Activated CD8-positive, alpha-beta memory T cell treated with anti-CD3 and anti-CD28 coated beads, Interleukin-2, amount 50 U/mL, for 48 hours (primary cell): ENCODE measurements at places on chromosomes 5 and 9.

DNA sequence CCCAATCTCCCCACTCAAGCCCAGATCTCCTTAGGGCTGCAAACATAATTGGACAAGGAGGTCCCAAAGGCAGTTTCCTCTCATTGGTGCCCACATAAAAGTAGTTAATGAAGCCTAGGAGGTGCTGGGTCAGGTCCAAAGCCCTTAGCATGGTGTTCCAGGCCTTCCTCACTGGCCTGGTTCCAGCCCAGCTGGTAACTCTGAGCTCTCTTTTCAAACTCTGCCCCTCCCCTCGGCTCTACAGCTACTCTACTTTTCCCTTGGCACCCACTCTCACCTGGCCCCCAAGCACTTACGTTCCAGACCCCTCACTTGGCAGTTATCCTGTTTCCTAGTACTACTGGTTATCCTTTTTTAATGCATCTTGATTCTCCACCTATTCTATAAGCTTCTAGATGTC lies 9.9 kb downstream of the SEPTIN8 start:
- no peak for DNase-seq

- no peak for DNase-seq
Measured at GRCh38 chr9:137310189-137311052, 8.3 kb upstream of the NRARP start.

GRCh38 chr5:31531543-31531887 lies 378 bp downstream of the DROSHA start:
- DNase-seq = peak; percentile 70

DNA sequence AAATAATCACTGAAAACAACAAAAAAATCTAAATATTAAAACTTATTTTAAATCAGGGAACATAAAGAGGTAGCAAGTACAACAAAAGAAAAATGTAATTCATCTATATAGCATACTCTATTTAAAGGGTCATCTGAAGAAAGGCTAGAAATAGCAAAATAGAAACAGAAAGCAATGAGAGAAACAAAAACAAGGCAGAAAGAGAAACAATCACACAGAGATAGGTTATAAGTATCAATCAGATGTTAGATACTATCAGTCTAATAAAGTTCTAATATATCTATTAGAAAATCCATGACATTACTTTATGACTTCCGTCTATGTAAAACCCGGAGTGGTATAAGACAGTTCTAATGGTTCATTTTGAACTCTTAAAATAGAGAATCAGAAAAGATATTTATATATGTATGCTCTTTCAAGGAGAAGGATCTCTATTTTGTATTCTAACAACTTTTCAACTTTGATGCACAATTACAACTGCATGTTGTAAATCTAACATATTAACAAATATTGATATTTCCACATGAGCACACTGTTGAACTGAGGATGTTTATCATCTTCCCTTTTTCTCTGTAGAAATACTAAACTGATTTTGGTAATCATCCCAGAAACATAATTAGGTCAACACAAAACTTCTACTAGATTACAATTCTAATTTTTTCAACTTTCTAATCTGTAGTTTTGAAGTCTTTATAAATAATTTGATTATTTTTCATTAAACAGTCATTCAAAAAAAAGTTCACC lies 15.8 kb downstream of the RICTOR start:
- DNase-seq = no peak

DNA sequence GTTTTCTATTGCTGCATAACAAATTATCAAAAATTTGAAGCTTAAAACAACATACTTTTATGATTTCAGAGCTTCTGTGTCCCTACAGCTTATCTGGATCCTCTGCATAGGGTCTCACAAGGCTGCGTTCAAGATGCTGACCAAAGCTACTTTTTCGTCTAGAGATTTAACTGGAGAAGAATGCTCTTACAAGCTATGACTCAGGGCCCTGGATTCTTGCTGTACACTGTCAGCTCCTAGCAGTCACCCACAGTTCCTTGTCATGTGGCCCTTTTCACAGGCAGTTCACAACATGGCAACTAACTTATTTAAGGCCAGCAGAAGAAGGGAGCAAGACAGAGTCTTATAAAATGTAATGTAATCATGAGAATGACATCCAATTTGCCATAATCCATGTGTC lies 70.8 kb upstream of the FAM174A start:
- no peak for DNase-seq

- no peak for DNase-seq
Measured at GRCh38 chr5:150295172-150295634, 5.6 kb upstream of the CAMK2A start.

- no peak for DNase-seq
Measured at GRCh38 chr5:143041972-143042770, 272.0 kb downstream of the ARHGAP26 start.

DNA sequence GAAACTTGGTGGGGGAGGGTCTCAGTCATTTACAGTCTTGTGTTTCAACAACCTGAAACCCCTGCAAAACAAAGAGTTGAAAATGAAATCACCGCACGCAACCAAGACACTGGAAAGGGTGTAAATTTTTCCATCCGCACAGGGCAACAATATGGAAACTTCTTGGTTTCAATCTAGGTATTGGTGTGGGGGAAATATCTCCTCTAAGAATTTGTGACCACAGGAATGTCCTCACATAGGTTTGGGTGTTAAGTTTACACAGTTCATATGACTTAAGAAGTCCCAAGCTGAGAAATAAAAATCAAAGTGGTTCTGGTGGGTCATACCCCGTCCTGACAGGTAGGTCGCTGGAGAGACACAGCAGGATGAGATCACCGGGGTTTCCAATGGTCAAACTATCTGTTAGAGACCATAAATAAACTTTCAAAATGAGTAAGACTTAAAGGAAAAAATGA lies 51.9 kb upstream of the PIP5K1B start:
- DNase-seq = no peak

DNA sequence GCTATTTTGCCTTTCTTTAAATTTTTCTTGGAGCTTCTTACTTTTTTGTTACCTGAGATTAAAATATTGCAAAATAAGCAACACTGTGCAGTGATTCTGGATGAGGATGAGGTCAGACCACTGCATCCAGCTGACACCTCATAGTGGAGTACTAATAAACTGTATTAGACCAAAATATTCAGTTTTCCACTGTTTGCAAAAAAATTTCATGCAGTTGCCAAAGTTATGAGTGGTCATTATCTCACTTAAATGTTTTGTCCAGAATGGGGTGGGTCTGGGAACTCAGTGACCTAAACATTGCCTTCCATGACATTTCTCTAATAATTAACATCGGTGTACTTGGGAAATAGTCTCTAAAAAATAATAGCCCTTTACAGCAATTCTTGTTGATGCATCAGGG lies 143.8 kb downstream of the ADAMTSL1 start:
- no peak for DNase-seq

DNA sequence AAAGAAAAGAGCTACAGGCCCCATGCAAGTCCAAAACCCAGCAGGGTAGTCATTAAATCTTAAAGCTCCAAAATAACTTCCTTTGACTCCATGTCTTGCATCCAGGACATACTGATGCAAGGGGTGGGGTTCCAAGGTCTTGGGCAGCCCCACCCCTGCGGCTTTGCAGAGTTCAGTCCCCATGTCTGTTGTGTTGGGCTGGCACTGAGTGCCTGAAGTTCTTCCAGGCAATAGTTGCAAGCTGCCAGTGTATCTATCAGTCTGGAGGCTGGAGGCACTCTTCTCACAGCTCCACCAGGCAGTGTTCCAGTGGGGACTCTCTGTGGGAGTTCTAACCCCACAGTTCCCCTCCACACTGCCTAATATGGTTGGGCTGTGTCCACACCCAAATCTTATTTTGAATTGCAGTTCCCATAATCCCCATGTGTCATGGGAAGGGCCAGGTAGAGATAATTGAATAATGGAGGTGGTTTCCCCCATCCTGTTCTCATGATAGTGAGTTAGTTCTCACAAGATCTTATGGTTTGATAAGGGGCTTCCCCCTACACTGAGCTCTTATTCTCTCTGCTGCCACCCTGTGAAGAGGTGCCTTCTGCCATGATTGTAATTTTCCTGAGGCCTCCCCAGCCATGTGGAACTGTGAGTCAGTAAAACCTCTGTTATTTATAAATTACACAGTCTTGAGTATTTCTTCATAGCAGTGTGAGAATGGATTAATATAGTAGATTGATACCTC lies 237.5 kb upstream of the ADRA1B start:
- DNase-seq = no peak

GRCh38 chr9:129451669-129452068 lies 169.2 kb downstream of the C9orf50 start:
- DNase-seq = no peak

GRCh38 chr5:130052752-130053151 lies 148.5 kb downstream of the CHSY3 start:
- no peak for DNase-seq

DNA sequence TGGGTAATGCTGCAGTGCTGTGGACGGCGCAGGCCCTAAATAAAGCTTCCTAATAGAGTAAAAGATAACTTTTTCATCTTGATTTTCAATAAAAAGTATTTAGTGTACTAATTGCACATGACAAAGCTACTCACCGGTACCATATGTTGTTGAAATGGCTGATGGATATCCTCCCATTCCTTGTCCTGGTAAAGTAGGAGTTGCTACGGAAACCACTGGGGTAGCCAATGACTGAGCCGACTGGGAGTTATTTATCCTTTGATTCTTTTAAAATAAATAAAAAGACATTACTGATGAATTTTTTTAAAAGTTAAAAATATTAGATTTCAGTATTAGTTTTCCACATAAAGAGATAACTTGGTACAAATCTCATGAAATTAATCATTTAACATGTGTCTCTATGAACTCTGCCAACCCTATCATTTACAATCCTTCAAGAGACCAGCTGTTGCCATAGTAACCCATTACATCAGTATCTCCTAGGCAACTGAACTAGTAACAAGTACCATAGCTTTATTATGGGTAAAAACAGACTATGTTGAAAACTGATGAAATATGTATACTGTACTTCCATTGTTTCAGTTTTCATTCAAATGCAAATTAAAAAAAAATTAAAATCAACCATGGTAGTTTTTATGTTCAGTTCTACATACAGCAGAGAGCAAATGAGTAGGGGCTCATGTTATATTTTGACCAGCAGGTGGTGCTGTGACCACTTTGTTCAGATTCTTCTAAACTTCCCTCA lies 153.7 kb downstream of the MEF2C start:
- DNase-seq = peak; percentile 54
